Fibroblast of skin of scalp (primary cell): ENCODE measurements at places on chromosomes 4 and X.

DNA sequence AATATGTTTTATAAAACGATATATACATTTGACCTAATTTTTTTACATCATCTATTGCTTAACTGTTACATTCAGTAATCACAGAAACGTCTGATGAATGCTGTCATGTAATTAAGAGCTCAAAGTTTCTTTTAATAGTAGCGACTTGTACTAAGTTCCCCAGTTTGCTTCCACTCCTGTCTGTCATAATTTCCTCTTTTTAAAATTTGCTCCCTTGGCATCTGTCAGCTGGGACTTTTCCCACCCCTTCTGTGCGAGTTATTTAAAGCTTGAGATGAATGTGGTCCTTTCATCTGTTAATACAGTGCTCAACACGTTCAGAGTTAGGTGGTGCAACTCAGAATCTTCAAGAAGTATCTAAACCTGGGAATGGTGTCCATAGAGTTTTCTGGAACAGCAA, 1.2 kb downstream of the RAP1GDS1 start:
- peak; percentile 6 for DNase-seq

- no peak for DNase-seq
These were observed 121.0 kb downstream of the ARHGAP24 start for GRCh38 chr4:85595796-85596559.

DNA sequence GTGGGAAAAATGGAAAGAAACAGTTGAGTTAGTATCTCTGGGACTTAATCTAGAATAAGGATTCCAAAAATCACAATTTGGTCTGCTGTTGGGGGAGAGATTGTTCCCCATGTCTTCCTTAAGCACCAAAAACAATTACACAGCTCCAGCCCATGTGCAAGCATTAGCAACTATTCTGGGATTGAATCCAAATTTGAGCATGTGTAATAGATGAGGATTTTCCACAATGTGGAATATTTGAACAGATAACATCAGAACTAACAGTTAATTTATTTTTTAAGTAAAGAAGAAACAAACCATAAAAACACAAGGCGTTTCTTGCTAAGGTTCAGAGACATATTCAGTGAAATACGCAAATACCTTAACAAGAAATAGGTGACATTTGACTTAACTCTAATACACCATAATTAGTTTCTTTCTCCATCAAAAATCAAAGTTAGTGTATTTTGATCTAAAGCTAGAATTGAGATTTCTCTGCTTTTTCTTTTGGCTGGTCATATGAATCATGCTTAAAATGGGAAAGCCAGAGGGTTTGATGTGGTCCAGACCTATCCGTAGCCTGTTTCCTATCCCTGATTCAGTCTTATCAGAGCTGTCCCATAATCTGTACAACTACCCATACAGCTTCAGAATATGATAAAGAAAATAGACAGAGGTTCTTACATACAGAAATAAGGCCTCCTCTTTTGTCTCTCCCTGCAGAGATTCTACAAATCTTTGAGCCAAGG, 413.4 kb downstream of the PACRGL start:
- DNase-seq: peak; percentile 1

GRCh38 chrX:139762400-139763183, 54.6 kb upstream of the MCF2 start:
- peak; percentile 23 for DNase-seq

- no peak for DNase-seq
These were observed 436.0 kb upstream of the INTU start for GRCh38 chr4:127196655-127197352.
